ENCODE measurements at places on chromosomes 7 and 10.

- DNase-seq = peak; percentile 64
These were observed 43.5 kb upstream of the CACUL1 start for GRCh38 chr10:118798231-118798662.

GRCh38 chr7:154480817-154481216 lies 428.6 kb downstream of the DPP6 start:
- DNase-seq = no peak

DNA sequence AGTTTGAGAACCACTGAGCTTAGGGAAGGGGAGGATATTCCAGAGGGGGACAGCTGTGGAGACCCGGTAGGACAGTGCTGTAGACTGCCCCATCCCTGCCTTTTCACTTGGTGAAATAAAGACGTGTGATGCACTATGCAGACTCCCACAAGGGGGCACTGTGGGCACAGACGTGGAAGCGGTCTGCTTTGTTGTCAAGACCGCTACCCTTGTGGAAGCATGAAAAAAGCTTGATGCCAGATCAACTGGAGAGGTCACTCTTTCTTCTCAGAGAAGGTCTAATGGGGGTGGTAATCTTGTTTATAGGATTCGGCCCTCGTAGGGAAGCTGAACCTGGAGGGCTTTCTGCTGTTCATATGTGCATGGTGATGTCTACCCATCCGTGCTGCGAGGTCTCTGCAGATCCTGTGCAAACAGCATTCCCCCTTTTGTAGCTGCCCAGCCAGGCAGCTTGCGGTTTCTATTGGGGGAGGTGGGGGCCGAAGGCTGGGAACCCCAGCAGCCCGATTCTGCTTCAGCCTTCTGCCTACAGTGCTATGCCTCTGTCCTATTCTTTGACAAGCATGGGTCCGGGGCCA lies 13.7 kb downstream of the RPS24 start:
- peak; percentile 78 for DNase-seq

GRCh38 chr10:34650156-34650555 lies 164.9 kb downstream of the PARD3 start:
- no peak for DNase-seq

GRCh38 chr10:3354174-3354900 lies 181.8 kb upstream of the PITRM1 start:
- no peak for DNase-seq

DNA sequence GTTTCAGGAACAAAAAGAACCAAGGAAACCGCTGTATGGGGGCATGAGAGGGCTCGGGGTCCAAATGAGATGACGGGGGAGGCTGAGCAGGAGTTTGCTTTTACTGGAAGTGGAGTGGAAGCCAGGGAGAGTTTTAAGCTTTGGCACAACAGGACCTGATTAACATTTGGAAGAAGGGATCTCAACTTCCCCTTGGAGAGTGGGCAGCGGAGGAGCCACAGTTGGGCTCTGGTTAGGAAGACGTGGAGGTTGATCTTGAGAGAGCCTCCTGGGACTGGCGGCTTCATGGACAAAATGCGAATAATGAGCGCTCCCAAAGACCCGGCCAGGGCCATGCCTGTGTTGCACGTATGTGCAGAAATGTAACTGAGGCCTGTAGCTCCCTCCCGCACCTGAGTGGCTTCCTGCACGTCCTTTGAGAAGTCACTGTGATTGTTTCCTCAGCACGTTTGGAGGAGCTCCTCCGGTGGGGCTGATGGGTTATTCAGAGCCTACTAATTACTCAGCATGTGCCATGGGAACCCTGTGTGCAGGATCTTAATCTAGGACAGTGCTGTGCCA lies 595.3 kb upstream of the MGMT start:
- DNase-seq = no peak

GRCh38 chr7:29859104-29859503 lies 52.8 kb downstream of the WIPF3 start:
- no peak for DNase-seq

GRCh38 chr7:100167912-100168323 lies 499 bp downstream of the GAL3ST4 start:
- DNase-seq = peak; percentile 21
